Mucosa of gallbladder (tissue), 1 donor: ENCODE measurements at places on chromosomes 2 and 18. TPM values are rescaled to one million over a fixed set of nuclear protein-coding genes. Genes with fewer than 3 reads are reported as not detected.
A peak's percentile ranks its signal among the peaks of the same experiment; 100 is the strongest.

DNA sequence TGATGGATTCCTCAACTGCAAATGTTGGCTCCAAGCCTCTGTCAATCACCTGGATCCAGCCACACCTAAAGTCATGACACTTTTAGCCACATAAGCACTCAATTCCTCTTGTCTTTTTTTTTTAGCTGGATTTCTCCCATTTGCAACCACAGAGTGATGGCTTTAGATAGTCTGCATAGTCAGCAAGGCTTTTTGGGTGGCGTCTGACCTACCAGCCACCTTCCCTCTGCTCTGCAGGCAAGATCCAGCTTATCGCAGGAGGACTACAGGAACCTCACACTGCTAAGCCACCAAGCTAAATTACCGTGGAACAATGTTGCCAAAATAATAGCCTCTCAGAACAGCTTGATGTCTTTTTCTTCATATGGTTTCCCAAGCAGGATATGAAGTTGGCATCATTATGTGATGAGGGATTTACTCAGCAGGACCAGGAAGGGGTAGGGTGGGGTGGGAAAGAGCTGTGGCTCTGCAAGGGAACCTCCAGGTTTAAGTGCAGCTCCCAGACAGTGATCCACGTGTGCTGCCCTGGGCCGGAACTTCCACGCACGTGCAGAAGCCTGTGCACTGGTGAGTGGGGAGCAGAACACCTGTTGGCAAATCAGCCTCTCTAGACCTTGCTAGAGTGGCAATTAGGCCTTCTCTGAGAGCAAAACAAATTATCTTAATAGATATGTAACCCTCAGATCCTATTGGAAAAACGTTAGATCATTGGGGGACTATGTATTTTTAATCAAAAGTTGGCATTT lies 170.6 kb upstream of the NCK2 start:
- no peak for DNase-seq

The LOXL3 gene
- 15.9 TPM for total RNA-seq

GRCh38 chr2:69544951-69545350 lies 98.6 kb downstream of the AAK1 start:
- DNase-seq: no peak

The TRIM54 gene
- 0.26 TPM for total RNA-seq

DNA sequence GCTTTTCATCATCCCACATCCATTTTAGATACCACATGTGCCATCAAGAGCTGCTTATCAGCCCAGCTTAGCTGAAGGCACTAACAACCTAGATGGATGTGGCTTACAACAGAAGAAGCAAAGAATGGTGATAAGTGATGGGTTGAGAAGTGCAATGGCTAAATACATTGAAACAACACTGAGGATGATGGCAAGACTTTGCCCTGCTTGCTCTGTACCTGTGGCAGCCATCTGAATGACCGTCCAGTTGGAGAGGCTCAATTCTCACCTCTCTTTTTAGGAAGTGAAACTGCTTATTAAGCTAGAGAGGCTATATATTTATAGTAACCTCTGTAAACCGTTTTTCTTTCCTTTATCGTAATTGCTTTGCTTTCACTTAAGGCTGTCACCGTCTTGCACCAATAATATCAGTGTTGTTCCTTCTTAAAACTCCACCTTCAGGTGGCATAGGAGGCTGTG lies 5.7 kb downstream of the GPATCH11 start:
- DNase-seq: no peak

The MGAT4A gene
- total RNA-seq: 34.4 TPM

The PPM1B gene
- 47.2 TPM for total RNA-seq

GRCh38 chr18:77101410-77102258 lies 30.9 kb downstream of the MBP start:
- peak; percentile 83 for DNase-seq
